ENCODE measurements at places on chromosomes 1 and 21. TPM values are rescaled to one million over a fixed set of nuclear protein-coding genes. Genes with fewer than 3 reads are reported as not detected.

The BACE2 gene
- 43.7 TPM for total RNA-seq

The C1orf87 gene
- total RNA-seq: not detected

The TMIGD3 gene
- 2.9 TPM for total RNA-seq

- H3K4me3 ChIP-seq: peak overlapping the region; percentile 49
- H3K27me3 ChIP-seq: peaks cover 11% of the 10 kb centered on the region
- H3K4me1 ChIP-seq: peaks cover 28% of the 10 kb centered on the region
- H3K36me3 ChIP-seq: no peaks in the 10 kb centered on the region
These were observed 272.0 kb downstream of the FOXD2 start for GRCh38 chr1:47709872-47710231.

DNA sequence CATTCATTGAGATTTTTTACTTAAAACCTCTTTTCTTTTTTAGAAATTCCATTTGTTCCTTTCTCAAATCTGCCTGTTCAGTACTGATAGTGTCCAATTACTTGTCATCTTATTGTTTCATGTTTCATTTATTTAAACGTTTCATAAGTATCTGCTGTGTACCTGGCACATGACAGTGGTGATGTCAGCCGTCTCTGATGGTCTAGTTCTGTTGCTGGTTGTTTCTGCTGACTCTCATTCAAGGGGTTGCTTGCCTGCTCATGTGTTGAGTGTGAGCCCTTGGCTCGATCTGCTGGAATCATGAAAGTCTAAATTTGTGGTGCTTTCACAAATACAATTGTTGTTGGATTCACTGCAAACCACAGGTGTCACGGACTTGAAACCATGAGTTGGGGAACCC is 25.5 kb upstream of the C2CD2 start:
- no peak for DNase-seq
- no peak overlapping the region for H3K27ac ChIP-seq
- H3K27me3 ChIP-seq: no peaks in the 10 kb centered on the region
- H3K4me3 ChIP-seq: no peak overlapping the region
- no peaks in the 10 kb centered on the region for H3K36me3 ChIP-seq
- peaks cover 11% of the 10 kb centered on the region for H3K4me1 ChIP-seq

DNA sequence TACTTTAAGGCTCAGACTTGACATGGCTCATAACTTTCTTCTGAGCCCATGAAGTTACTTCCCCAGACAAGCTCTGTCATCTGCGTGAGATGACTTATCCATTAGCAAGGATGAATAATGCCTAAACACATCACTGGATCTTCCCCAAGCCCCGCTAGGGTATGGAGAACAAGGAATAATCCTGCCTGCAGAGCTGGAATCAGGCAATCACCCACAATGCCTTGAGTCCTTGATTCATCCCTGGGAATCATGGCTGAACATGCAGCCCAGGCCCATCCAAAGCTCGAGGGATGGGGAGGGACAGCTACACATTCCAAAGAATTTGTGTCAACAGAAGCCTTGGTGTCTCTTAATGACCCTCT is 131.7 kb downstream of the PSMG1 start:
- no peak for DNase-seq
- no peaks in the 10 kb centered on the region for H3K36me3 ChIP-seq
- H3K27me3 ChIP-seq: no peaks in the 10 kb centered on the region
- H3K27ac ChIP-seq: no peak overlapping the region
- H3K4me1 ChIP-seq: peaks cover 26% of the 10 kb centered on the region

GRCh38 chr1:205330150-205330549 is 8.6 kb upstream of the NUAK2 start:
- H3K4me3 ChIP-seq: no peak overlapping the region
- no peaks in the 10 kb centered on the region for H3K27me3 ChIP-seq
- H3K36me3 ChIP-seq: no peaks in the 10 kb centered on the region

DNA sequence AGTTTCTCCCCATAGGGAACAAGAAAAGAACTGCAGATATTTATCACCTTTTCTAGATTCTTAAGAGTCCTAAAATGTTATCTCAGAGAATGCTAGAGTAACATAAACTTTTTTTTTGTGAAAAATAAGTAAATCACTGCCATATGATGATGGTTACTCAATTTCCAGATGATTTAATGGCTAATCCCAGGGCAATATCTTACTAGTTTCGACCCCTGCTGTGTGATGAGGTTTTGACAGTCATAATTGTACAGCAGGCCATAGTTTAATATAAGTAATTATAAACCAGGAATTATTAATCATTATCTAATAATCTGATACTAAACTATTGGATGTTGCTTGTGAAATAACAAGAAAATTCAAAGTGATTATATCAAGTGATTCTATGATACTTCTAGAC is 210.6 kb downstream of the HLX start:
- no peak for DNase-seq
- no peak overlapping the region for H3K27ac ChIP-seq
- H3K27me3 ChIP-seq: no peaks in the 10 kb centered on the region
- peaks cover 10% of the 10 kb centered on the region for H3K4me1 ChIP-seq
- H3K36me3 ChIP-seq: no peaks in the 10 kb centered on the region

- no peak for DNase-seq
- H3K27me3 ChIP-seq: no peaks in the 10 kb centered on the region
- H3K27ac ChIP-seq: no peak overlapping the region
- no peaks in the 10 kb centered on the region for H3K4me1 ChIP-seq
These were observed 23.0 kb upstream of the PIGC start for GRCh38 chr1:172466795-172467407.

DNA sequence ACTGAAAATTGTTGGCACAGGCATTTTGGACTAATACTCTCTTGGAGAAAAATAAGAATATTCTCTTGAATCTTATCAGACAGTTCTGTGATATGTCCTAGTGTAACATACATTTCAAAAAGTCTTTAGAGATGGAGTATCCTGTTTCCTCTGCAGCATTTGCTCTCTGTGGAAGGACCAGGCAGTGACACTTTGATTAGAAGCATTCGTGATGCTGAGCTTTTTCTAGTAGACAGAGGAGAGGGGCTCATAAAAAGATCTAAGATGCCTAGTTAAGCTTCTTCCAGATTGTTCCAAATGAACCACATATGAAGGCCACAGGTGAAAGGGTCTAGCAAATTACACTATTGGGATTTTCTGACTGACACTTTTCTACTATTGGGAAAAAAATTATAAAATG is 120.3 kb downstream of the C1orf21 start:
- no peak for DNase-seq
- peaks cover 47% of the 10 kb centered on the region for H3K4me1 ChIP-seq
- no peaks in the 10 kb centered on the region for H3K27me3 ChIP-seq

- H3K36me3 ChIP-seq: no peaks in the 10 kb centered on the region
- H3K4me1 ChIP-seq: no peaks in the 10 kb centered on the region
- H3K4me3 ChIP-seq: no peak overlapping the region
- DNase-seq: no peak
- no peaks in the 10 kb centered on the region for H3K27me3 ChIP-seq
These were observed 6.8 kb upstream of the CNIH3 start for GRCh38 chr1:224609333-224609732.

DNA sequence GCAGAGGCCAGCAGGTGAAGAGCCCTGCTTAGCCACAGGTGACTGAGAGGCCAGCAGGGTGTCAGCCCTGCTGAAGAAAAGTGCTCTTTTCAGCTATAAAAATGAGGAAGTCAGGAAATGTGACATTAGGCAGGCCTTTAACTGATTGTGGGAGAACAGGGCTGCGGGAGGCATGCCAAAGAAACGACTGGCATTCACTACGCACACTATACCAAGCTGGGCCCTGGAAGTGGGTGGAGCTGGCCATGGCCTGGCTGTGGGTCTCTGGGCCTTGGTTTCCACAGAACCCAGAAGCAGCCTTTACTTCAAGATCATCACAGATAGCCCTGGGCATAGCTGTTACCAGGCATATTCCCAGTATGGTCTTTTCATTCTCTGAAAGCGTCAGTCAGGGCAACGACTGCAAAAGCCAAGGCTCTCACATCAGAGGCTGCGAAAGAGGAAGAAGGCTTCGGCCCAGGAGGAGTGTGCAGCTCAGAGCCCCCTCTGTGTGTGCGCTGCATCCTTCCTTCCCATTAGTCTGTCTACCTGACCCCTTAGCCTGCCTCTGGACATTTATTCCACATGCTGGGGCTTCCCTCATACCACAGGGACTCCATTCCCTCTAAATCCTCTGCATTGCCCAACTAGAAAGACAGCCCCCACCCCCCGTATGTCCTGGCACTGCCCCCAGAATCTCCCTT is 14.3 kb downstream of the SLC2A1 start:
- no peak for DNase-seq
- H3K27ac ChIP-seq: peak overlapping the region; percentile 82
- H3K27me3 ChIP-seq: no peaks in the 10 kb centered on the region
- no peak overlapping the region for H3K4me3 ChIP-seq

DNA sequence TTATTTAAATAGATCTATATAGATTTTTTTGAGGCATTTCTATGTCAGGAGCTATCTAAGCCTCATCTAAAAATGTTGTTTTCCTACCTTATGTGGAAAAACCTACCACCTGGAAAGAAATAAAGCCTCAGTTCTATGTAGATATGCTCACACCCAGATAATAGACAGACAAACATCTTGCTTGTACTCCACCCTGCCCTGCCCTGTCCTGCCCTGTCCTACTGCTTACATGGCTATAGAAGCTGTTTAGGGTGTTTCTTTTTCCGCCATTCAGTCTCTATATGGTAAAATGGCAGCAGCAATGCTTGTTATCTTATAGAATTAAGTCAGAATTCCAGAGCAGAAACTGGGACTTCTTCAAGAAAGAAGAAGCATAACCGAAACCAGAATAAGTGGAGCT is 13.4 kb downstream of the CTTNBP2NL start:
- no peak overlapping the region for H3K4me3 ChIP-seq
- H3K27ac ChIP-seq: no peak overlapping the region

- no peaks in the 10 kb centered on the region for H3K4me1 ChIP-seq
- no peak for DNase-seq
- no peaks in the 10 kb centered on the region for H3K27me3 ChIP-seq
- H3K27ac ChIP-seq: no peak overlapping the region
These were observed 213.0 kb downstream of the COL24A1 start for GRCh38 chr1:85943526-85943925.

GRCh38 chr1:43760745-43761317 is 53.5 kb downstream of the ST3GAL3 start:
- H3K27me3 ChIP-seq: no peaks in the 10 kb centered on the region
- H3K4me1 ChIP-seq: peaks cover 8% of the 10 kb centered on the region
- DNase-seq: no peak
- H3K27ac ChIP-seq: no peak overlapping the region
- H3K36me3 ChIP-seq: no peaks in the 10 kb centered on the region

- no peak overlapping the region for H3K27ac ChIP-seq
- no peak for DNase-seq
- H3K4me3 ChIP-seq: no peak overlapping the region
- H3K36me3 ChIP-seq: peaks cover 32% of the 10 kb centered on the region
- H3K4me1 ChIP-seq: peaks cover 42% of the 10 kb centered on the region
These were observed 4.6 kb downstream of the SMIM1 start for GRCh38 chr1:3777078-3777547.
